ENCODE measurements at places on chromosomes 3 and 15.

- DNase-seq: no peak
Observed at GRCh38 chr3:156689608-156690007, 15.2 kb downstream of the TIPARP start.

DNA sequence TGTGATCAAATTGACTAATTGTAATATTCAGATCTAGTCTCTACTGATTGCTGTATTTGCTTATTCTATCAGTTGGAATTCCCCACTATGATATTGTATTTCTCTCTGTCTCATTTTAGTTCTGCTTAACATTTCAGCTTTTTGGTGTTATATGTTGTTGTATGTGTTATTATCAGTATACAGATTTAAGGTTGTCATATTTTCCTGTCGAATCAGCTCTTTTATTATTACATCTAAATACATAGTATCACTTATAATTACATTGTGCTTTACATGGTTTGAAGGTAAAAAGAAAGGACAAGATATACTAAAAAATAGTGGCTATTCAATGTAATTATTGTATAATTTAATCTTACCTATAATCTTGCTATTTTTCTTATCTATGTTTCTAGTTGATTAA, 207.3 kb downstream of the LRTM1 start:
- DNase-seq: no peak

DNA sequence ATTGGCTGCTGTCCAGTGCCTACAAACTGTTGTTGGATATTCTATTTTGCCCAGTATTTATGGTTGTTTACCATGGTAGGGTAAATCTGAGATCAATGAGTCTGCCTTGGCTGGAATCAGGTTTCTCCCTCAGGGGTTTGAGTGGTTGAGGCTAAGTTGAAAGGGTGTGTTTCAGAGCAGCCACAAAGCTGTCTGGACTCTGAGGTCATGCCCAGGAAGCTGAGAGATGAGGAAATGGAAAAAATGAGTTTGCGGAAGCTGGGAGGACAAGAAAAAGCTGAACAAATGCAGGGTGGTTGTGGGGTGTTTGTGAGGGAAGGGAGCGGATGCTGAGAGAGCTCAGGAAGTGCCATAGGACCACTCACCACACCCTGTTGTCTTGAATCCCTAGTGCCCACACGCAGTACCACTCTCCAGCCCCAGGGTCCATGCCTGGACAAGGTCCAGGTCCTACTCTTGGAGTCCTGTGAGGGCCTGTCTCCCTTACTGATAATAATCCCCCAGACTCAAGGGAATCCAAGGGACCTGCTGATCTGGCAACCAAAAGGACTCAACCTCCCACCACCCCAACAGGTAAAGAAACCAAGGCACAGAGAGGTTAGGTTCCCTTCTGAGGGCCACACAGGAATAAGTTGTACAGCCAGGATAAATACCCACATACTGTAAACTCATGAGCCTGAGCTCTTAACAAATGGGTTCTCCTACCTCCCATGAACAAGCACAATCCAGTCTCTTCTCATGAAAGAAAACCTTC, 81.6 kb downstream of the PPCDC start:
- peak; percentile 71 for DNase-seq

GRCh38 chr3:17877299-17877698, 134.9 kb upstream of the TBC1D5 start:
- no peak for DNase-seq

DNA sequence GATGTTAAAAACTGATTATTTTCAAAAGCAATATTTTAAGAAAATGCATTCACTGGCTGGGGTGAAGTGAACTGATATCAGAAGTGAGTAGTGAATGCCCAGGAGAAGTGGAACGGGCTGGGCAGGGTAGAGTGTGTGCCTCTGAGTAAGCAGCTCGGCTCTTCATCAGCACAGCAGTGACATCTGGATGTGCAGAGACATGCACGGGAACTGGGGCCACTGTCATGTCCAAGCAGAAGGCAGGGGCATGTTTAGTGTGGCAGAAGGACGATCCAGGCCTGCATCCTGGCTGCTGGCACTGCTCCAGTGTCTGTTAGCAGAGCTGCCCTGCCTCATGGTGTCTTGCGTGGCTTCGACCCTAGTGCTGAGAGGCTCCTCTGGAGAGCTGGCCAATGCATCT, 305.6 kb upstream of the LRRFIP2 start:
- no peak for DNase-seq

Data from activated CD4-positive, alpha-beta T cell treated with anti-CD3 and anti-CD28 coated beads, Interleukin-2, Interleukin-4, amounts not matched to agents 100 ng/mL and 50 ng/mL, durations not matched to agents 16 hours and 8 hours (primary cell).